ENCODE measurements at places on chromosomes 12 and 14.
A peak's percentile ranks its signal among the peaks of the same experiment; 100 is the strongest.

- DNase-seq: no peak
Observed at GRCh38 chr14:105919458-105920150, 393.2 kb downstream of the TMEM121 start.

DNA sequence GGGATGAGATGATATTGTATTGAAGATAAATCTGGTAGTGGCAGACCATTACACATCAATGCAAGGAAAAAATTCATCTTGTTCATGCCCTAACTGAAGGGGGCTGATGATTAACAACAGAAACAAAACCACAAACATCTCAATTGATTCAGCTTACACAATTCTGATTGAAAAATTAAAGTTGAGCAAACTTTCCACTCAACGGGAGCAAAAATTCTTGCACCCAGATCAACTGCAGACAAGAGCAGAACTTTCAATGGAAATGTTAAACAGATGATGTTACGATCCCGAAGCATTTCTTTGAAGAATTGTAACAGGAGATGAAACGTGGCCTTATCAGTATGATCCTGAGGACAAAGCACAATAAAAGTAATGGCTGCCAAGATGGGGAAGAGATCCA, 172.4 kb upstream of the SOX5 start:
- DNase-seq: no peak

DNA sequence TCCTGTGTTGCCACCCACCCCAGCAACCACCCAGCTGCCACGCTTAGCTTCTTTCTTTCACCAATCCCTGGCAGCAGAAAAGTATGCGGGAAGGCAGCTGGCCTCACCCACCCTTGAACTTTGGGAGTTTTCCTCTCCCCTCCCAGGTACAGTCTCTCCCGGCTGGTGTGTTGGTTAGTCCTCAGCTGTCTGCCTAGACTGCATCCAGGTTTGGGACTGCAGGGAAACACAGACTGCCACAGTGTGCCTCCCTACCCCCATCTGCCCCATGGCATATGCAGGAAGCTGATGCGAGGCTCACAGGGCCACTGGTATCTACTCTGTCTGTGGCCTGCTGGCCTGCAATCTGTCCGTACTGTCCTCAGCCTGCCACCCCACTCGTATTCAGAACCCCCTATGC, 2.1 kb downstream of the CD9 start:
- DNase-seq: no peak

DNA sequence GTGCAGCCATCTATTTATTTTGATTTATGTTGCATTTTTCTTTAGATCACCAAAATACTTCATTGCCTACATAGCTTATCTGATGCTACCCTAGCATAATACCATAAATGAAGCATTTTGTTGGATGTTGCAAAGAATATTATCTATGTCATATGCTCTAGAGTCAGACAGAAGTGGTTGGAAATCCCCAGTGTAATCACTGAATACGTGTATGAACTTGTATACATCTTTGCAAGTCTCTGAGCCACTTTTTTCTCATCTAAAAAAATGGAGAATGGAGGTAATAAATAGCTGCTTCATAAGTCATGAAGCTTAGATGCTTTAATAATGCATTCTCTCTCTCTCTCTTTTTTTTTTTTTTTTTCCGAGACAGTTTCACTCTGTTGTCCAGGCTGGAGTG, 18.5 kb downstream of the EVL start:
- DNase-seq: no peak

GRCh38 chr12:98653866-98654493, 8.9 kb downstream of the APAF1 start:
- DNase-seq: peak; percentile 39

GRCh38 chr14:87888136-87888999, 104.6 kb downstream of the GALC start:
- no peak for DNase-seq

DNA sequence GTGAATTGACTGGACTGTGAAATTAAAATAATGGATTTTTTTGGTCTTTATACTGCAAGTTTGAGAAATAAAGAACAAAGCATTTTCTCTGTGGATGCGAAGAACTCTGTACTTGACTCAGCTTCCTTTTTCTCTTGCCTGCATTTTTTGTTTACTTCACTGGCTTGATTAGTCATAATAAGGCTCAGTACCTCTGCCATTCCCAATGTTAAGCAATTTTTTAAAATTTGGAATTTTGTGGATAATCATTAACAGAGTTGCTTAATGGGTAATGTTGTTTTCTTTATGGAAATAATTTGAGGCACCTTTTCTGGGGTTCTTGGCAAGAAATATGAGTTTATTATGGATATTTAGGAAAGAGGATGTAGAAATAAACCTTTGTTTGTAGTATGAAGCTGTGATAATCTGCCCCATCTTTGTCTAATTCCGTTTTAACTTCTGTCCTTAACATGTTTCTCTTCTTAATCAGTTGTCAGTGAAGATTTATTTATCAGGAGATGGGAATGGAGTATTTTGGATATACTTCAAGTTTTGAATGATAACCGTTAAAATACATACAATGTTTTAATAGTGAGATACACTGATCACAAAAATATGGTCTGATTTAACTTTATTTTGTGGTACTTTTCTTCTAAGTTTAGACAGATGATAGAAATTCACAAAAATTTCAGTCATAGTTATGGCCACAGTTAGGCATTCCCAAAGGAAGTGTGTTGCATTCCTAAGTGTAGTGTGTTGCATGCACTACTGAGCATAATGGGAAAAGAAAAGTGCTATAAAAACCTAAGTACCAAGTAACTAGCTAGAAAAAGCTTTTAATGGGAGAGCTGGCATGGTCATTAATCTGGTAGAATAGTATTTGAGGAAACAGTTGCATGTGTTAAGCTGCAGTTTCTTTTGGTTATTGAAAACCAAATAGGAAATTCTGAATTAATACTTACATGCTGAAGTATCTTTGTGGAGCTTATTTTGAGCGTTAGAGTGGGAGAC, 27.7 kb downstream of the WNK1 start:
- DNase-seq: no peak

- no peak for DNase-seq
Observed at GRCh38 chr12:64976131-64976530, 145.0 kb downstream of the WIF1 start.

DNA sequence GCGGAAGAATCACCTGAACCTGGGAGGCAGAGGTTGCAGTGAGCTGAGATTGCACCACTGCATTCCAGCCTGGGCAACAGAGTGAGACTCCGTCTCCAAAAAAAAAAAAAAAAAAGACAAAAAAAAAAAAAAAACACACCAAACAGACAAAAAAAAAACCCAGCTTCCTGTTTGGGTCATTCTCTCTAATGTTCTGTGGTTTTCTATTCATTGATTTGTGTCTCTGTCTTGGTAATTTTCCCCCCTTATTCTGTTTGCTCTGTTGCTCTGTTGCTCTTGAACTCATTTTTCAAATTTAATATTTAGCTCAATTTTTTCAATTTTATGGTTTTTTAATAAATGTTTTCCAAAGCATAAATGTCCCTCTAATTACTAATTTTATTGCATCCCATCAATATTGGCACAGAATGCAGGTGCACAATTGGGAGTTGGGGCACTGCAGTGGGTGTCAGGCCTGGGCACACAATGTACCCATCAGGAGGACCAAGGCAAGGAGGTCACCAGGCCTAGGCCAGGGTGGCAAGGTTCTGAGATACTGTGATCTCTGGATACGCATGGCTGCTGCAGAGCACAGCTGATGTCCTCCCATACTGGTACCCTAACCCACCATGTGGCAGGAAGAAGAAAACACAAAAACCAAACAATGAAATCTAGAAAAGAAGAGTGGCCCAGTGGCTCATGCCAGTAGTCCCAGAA, 8.0 kb upstream of the GNPTAB start:
- no peak for DNase-seq

DNA sequence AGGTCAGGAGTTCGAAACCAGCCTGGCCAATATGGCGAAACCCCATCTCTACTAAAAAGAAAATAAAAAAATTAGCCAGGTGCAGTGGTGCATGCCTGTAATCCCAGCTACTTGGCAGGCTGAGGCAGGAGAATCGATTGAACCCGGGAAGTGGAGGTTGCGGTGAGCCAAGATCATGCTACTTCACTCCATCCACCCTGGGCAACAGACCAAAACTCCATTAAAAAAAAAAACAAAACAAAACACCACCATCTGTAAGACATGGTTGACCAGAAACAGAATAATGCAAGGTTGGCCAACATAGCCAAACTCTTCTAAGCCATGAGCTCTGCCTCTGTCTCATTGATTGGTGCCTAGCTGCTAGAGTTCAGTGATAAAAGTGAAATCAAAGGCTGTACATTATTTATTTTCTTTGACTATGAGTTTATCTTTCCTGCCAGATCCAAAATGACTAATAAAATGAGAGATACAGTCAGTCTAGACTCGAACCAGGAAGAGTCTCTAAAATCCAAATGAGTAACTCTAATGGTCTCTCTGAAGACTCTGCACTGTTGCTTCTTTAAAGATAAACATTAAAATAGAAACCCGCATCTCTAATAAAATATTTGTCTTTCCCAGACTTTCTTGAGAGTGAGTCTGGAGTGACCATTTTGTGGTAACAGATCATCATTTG, 404.7 kb downstream of the DAD1 start:
- no peak for DNase-seq

Data from GF-D8 (cell line).